ENCODE measurements at places on chromosomes 5 and 9.

DNA sequence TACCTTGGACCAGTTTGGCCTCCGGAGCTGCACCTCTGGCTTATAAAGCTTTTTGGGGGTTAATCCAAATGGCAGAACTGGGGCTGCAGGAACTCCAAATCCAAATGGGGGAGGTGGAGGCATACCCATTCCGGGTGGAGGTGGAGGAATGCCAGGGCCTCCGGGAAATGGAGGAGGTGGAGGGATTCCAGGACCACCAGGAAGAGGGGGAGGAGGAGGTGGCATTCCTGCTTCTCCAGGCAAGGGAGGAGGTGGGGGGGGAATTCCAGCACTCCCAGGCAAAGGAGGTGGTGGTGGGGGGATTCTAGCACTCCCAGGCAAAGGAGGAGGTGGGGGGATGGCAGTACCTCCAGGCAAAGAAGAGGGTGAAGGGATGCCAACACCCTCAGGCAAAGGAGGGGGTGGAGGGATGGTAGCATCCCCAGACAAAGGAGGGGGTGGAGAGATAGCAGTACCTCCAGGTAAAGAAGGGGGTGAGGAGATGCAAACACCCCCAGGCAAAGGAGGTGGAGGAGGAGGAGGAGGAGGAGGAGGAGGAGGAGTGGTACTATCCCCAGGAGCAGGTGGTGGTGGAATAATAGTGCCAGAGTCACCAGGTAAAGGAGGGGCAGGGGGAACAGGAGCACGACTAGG lies 45.2 kb downstream of the DIAPH1 start:
- DNase-seq = peak; percentile 2

- DNase-seq = peak; percentile 38
Observed at GRCh38 chr5:144183254-144183889, 12.7 kb downstream of the KCTD16 start.

GRCh38 chr9:130042885-130043653 lies at the start of gene FNBP1:
FNBP1 (minus strand) TSS chr9:130043189; CDS start chr9:130042975, 214 bp downstream.
- DNase-seq = peak; percentile 61

- peak; percentile 34 for DNase-seq
Observed at GRCh38 chr9:137077010-137077747, at the start of gene UAP1L1. UAP1L1 (plus strand) TSS chr9:137077517; CDS start chr9:137077533, 16 bp downstream.

- no peak for DNase-seq
Observed at GRCh38 chr5:123450114-123450513, 26.9 kb upstream of the CEP120 start.

GRCh38 chr9:73204936-73205335 lies 53.3 kb downstream of the ANXA1 start:
- no peak for DNase-seq

DNA sequence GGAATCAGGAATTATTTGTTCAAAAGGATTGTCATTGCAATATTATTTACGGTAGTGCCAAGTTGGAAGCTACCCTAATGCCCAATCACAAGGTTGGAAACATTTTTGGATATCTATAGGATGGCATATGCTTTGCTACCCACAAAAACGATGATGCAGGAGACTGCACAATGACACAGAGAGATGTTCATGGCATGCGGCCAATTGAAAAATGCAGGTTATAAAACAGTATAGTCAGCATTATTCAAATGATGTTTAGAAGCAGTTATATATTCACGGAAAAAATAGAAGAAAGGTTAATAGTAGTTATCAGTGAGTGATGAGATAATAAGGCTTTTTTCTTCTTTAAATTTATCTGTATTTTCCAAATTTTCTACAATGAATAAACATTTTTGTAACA lies 5.9 kb upstream of the ACSL6 start:
- DNase-seq = no peak

GRCh38 chr5:26666371-26666770 lies 372.0 kb downstream of the CDH9 start:
- no peak for DNase-seq

GRCh38 chr5:169745441-169746146 lies 108.5 kb downstream of the DOCK2 start:
- DNase-seq = no peak

GRCh38 chr5:138339091-138339456 lies 1.0 kb downstream of the FAM53C start:
- DNase-seq = no peak

DNA sequence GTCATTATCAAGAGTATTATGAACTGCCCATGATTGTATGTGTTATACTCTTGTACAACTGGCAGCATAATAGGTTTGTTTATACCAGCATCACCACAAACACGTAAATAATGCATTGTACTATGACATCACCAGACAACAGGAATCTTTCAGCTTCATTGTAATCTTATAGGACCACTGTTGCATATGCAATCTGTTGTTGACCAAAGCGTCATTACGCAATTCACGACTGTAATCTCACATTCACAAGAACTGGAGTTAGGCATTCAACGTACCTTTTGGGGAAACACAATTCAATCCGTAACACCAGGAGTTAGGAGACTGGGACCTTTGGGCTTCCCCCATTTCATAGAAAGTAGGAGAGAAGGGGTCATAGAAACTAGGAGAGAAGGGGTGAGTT lies 20.4 kb upstream of the ARSI start:
- DNase-seq = peak; percentile 55

GRCh38 chr5:135367076-135367475 lies 32.0 kb downstream of the MACROH2A1 start:
- DNase-seq = no peak

- no peak for DNase-seq
Observed at GRCh38 chr9:131104016-131104740, 7.8 kb downstream of the AIF1L start.

GRCh38 chr9:1875921-1876448 lies 139.2 kb upstream of the SMARCA2 start:
- no peak for DNase-seq

GRCh38 chr5:149641000-149641576 lies 59.8 kb downstream of the ARHGEF37 start:
- no peak for DNase-seq

- DNase-seq = no peak
Observed at GRCh38 chr9:91403665-91404543, 19.7 kb downstream of the NFIL3 start.

GRCh38 chr9:90188656-90189055 lies 454.0 kb downstream of the DIRAS2 start:
- DNase-seq = no peak

DNA sequence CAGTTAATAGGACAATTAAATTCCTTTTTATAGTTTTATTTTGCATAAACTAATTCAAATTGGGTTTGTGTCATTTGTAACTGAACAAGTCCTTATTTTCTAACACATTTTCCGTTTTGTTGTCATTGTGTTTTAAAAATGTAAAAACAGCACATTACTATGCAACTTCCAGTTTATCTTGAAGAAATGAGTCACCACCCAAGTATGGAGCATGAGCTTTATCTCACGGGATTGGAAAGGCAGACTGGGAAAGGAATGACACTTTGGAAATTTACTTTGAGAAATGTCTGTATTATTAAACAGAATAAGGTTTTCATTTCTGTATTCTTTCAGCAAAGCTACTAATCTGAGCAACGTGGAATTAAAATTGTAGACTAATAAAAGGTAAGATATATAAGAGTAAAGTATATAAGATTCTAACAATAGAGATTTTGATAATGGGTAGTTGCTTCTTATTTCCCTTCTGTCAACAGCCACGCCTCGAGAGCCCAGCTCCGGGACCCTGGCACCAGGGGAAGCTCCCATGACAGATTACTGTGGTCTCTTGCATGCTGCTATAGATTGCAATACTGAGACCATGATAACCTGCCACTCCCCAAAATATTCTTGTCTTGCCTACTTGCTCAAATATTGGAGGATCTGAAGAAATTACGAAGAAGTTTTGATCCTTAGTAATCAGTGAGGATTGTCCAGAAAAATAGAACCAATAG lies 433.1 kb downstream of the CHSY3 start:
- peak; percentile 84 for DNase-seq

DNA sequence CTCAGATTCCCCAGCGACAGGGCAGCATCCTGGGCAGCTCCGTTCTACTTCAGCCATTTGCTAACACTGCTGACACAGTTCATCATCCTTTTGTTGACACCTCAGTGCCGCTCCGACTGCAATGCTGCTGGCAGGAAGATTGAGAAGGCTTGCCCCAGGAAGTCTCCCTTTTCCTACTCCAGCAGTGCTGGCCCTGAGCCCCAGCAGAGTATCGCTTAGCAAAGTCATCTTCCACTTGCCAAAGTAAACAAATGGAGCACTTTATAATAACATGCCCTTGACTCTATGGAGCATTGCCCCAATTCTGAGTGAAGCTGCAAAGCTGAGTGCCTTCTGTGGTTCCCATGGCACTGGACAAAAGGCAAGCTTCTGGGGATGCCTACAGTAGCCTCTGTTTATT lies 32.2 kb downstream of the PRLR start:
- no peak for DNase-seq

DNA sequence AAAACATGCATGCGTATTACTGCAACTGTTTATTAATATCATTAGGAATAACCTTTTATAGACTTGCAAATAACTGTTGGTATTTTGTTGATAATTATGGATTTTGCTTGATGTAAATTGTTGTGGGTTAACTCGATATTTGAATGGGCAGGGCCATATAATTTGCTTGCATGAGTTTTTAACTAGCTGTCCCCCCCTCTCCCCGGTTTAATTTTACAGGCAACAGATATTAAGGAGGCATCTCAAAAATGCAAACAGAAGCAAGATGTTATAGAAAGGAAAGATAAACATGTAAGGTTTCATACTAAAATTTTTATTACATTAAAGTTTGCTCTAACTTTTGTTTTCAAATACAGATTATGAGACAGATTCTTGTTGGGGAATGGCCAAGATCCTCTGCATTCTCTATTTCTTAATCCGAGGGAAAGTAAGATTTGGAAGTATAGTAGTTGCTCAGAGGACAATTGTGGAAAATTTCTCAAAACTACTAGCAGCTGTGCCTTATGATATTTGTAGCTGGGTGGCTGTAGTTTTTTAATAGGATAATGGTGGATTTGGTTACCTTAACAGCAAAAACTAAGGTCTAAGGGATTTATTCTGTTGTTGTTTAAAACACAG lies 27.3 kb downstream of the SMC5 start:
- no peak for DNase-seq

- DNase-seq = no peak
Observed at GRCh38 chr5:174094857-174095606, 49.5 kb downstream of the NSG2 start.

GRCh38 chr9:22073349-22073748 lies 64.2 kb upstream of the CDKN2B start:
- no peak for DNase-seq

GRCh38 chr9:132651259-132651658 lies 18.5 kb downstream of the DDX31 start:
- DNase-seq = no peak

DNA sequence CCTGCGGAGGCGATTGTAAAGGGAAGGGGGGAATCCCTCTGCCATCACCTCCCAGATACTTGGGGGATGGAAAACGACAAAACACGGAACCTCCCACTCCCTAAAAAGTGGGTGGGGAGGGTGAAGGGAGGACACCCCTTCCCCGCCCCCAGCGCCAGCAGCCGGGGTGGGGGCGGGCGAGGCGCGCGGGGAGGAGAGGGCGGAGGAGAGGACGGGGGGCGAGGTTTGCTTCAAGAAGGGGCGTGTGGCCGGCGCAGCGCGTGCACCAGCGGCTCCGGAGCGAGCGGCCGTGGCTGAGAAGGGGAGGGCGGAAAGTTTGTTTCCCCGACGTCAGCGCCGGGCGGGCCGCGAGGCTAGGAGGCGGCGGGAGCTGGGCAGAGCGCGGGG lies at the start of gene PRRX2:
Gene PRRX2 (plus strand): TSS at position 259 of the 387 bp plus-strand sequence. CDS start 221 bp downstream, outside the sequence.
- no peak for DNase-seq

DNA sequence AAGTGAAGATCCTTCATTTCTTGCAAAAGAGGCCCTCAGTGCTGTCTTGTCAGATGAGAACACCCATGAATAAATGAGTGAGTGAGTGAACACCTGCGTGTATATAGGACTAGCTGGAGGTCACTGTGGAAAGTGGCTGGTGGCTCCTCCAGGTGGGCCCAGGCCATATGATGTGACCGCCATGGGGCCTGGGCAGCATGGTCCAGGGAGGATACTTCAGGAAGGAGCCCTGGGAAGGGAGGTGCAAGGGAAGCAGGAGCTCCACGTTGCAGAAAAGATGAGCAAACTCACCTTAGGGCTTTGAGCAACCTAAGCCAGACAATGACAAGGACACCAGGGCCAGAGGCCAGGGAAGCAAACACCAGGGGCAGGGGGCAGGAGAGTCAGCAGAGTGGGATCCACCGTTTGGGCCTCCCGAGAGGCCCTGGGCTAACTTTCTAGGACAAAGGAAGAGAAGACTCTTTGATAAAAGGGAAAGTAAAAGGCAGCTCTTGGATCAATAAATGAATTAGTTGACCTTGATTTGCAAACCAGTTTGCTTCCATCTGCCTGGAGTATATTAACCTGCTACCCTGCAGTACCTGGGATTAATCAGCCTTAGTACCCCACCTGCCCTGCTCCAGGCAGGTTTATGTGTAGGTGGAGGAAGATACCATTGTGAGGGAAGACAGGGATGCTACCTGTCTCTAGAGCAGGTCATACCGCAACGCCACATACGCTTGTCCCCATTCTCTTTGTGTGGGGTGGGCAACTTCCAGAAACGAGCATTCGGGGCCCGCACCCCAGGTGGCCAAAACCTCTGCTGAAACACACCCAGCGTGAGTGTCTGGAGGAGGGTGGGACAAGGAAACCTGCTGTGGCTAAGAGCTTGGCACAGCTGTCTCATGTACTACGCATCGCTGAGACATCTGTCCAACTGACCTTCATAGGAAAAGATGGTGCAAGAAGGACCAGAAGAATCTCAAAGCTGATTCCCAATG lies 51.4 kb upstream of the OLFM1 start:
- DNase-seq = no peak

DNA sequence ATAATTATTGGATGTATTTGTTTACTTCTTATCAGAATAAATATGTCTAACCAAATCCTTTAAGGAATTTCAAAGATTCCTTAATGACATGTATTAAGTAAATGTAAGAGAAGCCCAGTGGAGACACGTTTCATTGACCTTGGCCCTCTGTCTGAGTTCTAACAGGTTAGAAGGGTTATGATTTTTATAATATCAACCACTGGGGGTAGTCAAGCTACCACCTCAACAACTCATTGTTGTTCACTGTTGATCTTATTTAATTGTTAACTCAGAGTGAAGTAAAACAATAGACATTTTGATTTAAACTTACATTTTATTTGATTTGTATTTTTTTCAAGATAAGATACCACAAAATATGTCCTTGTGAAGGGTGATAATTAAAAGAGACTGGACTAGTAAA lies 499.2 kb upstream of the COX7C start:
- DNase-seq = no peak

DNA sequence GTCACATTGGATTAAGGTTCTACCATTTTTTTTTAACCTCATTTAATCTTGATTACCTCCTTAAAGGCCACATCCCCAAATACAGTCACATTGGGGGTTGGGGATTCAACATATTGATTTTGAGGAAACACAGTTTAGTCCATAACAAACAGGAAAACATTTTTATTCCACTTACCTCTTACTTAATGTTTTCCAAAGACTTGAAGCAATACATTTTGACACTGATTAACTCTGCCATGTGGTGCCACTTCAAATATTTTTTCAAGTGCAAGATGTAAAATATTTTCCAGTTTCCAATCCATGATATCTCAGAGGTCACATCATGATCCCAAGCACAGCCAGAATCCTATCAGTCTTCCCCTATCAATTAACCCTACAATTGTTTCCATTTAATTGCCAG lies 548.0 kb downstream of the CSNK1G3 start:
- no peak for DNase-seq
